ENCODE measurements at places on chromosomes 16 and 17.
A peak's percentile ranks its signal among the peaks of the same experiment; 100 is the strongest.

DNA sequence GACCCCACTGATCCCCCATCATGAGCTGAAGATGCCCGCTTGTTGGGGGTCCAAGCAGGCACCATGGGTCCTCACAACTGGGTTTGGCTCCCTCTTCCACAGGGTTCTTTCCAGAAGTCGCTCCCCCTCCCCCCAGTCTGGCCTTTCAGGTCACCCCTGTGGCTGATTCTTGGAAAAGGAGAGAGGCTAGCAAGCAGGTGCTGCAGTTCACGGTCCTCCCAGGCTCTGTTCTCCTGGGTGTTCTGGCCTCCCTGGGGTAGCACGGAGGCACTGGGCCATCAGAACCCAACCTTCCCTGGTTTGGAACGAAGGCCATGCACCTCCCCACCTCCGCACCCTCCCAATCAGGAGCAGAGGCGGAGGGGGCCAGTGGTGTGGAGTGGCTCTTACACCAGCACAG is 18.9 kb downstream of the CACNA1G start:
- DNase-seq, result no peak

- DNase-seq, result peak; percentile 93
Observed at GRCh38 chr17:74203439-74204240, at the start of gene RPL38. Gene RPL38 (plus strand): TSS chr17:74203678. CDS start chr17:74203956, 278 bp downstream.

DNA sequence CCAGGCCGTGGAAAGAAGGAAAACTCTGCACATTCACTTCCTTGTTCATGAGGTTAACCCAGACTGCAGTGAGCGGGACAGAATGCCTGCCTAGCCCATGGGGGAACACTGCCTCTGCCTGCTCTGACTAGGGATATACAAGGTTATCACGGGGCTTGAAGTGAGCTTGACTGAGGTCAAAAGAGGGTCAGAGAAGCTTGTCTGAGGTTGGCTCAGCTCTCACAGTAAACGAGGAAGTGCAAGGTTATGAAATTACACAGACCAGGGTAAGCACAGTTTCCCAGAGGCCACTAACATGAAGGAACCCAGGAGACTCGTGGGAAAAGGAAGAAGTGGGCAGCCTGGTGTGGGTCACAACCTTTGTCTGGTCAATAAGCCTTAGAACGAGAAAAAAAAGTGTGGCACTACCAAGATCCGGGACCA is 28.7 kb downstream of the HIC1 start:
- DNase-seq, result no peak

DNA sequence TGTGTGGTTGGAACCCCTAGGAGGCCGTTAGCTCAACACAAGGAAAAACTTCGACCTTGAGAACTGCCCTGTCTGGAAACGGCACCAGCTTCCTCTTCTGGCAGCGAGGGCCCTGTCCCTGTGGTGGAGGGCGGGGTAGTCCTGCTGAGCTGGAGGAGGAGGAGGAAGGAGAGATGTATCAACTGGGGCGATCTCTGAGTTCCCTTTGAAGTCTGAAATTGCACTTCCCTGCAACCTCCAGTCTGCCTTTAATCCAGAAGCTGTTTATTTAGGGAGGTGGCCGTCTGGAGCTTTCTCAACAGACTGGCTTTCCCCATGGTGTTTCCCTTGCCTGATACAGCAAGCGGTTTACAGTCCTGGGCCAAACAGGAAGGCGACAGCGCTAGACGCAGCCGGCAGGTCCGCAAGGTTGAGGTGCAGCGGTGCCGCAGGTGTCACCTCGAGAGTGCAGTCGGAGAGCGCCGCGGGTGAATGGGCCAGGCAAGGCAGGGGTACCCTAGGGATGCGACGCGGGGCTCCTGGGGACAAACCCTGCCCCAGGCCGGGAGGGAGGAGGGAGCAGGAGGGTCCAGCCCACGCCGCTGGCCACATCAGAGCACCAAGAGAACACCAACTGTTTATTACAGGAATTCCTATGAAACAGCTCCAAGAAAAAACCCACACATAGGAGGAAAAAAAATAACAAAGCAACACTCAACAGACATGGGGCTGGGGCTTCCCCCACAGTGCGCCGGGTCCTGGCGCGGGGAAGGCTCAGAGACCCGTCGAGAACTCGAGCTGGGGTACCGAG is 11.4 kb upstream of the MRPS23 start:
- no peak for DNase-seq

DNA sequence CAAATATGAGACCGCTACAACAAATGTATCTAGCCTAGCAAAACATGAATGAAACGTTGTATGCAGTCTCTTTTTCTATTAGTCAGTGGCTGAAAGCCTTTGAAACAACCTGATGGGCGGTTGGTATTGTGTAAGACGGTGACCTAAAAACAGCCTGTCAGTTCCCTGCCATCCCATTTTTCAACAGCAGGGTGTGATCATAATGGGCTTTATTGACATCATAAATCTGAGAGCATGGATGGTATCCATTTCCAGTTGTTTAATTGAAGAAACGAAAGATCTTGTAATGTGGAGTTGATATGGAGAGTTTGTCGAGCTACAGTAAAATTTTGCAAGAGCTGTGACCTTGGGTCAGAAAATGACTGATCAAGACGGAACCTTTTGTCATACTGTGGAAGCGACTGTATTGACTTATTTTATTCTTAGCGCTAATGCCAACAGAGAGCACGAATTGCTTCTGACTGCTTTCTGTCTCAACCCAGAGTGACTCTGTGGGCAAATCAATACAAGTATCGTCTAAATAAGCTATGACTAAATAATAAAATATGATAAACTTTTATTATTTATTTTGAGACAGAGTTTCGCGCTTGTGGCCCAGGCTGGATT is 12.3 kb upstream of the MEIOB start:
- no peak for DNase-seq

- DNase-seq, result no peak
Observed at GRCh38 chr16:10001258-10001775, 180.9 kb downstream of the GRIN2A start.

- no peak for DNase-seq
Observed at GRCh38 chr16:876523-877241, 76.1 kb upstream of the GNG13 start.

GRCh38 chr17:3921502-3922319 is 5.4 kb upstream of the P2RX1 start:
- no peak for DNase-seq

DNA sequence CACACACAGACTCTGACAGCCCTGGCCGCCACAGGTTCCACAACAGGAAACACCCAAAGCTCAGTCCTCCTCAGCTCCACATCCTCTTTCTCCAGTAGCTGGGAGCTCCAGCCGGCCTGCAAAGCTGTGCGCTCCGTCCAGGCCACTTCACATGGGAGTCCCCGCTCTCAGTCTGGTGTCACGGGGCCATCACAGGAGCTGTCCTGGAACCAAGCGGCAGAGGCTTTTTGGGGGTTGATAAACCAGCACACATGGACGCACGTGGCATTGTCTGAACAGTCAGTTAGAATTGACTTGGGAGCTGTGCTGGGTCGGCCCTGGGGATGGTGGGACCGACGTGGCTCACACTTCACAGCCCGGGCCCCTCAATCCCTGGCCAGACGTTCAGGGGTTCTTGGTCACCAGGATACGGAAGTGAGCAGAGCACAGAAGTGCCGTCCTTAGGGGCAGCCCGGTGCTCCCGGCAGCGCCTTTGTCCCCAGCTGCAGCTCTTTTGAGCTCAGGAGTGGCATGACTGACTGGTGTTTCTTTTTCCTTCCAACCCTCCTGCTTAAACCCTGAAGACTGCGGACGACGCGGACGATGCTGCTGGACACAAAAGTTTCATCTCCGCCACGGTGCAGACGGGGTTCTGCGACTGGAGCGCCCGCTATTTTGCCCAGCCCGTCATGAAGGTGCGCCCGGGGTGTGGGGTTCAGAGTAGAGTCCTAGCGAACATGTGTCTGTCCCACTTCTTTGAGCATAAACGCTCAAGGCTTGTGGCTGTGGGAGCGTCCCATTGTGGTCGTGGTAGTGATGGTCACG is 66.6 kb upstream of the CHMP6 start:
- DNase-seq, result peak; percentile 53

GRCh38 chr16:9311303-9311954 is 220.0 kb downstream of the HAPSTR1 start:
- no peak for DNase-seq

- DNase-seq, result no peak
Observed at GRCh38 chr17:70096861-70097260, 21.8 kb downstream of the KCNJ16 start.

- DNase-seq, result no peak
Observed at GRCh38 chr16:81758376-81758775, 20.7 kb upstream of the PLCG2 start.

GRCh38 chr16:20803561-20804214 is 2.6 kb downstream of the ERI2 start:
- DNase-seq, result no peak

GRCh38 chr17:41773731-41774193 is 12.7 kb downstream of the JUP start:
- no peak for DNase-seq

GRCh38 chr16:87919681-87919994 is 16.7 kb downstream of the CA5A start:
- no peak for DNase-seq

- peak; percentile 77 for DNase-seq
Observed at GRCh38 chr17:7922845-7923628, 6.6 kb downstream of the KCNAB3 start.

DNA sequence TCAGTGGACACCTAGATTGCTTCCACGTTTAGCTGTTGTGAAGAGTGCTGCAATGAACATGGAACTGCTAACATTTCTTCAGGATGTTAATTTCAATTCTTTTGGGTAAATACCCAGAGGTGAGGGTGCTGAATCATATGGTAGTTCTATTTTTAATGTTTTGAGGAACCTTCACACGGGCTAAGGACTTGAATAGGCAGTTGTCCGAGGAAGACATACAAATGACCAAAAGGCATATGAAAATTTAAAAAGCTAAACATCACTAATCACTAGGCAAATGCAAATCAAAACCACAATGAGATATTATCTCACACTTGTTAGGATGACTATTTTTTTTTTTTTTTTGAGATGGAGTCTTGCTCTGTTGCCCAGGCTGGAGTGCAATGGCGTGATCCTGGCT is 173.3 kb downstream of the PRKCB start:
- DNase-seq, result no peak

DNA sequence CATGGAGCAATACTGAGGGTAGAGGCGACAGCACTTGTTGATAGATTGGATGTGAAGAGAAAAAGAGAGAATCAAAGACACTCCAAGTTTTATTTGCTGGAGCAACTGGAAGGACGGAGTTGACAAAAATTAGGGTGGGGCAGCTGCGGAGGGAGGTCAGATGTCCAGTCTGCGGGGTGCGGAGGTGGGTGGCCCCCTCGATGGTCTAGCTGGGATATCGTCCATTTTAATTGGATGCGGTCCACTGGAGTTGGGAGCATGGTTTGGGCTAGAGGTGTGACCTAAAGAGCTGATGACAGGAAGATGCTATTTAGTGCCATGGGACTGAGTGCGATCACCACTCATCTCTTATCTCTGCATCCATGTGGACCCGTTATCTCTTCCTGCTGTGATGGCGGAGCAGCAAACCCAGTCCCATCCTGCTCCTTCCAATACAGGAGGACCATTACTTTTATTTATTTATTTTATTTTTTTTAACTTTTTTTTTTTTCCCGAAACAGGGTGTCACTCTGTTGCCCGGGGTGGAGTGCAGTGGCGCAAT is 48.3 kb upstream of the CBX4 start:
- no peak for DNase-seq

GRCh38 chr17:28327709-28328108 is 7.6 kb downstream of the IFT20 start:
- DNase-seq, result no peak

DNA sequence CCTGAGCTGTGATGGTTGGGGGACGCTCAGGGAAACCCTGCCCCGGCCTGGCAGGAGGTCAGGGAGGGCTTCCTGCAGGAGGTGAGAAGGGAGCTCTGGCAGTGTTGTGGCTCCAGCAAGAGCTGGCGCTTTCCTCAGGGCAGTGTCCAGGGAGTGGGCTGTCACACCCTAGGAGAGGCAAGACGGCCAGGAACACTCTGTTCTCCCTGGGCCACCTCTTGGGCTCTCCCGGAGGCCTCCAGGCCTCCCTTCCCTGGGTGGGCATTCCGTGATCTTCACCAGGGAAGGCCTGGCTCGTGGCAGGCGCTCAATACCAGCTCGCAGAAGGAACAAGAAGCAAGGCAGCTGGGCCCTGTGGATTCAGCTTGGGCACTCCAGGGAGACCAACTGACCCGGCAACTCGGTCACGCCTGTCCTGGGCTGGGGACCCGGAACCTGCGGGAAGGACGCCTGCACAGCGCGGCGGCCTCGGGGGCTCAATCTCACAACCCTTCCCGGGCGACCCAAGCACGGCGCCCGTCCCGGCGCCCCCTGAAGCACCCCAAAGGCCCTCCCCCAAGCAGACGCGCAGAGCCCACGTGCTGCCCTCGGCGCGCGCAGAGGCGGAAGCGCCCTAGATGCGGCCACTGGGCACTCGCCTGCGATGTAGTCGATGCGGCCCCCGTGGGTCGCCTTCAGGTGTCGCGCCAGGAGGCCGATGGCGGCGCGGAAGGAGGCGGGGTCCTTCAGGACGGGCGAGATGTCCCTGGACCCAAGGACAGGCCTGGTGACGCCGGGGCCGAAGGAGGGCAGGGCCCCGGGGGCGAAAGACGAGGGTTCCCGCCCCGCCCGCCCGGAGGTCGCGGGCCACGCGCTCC is 588 bp downstream of the APRT start:
- peak; percentile 75 for DNase-seq

GRCh38 chr17:343211-343610 is 9.4 kb downstream of the RPH3AL start:
- no peak for DNase-seq
